ENCODE measurements at places on chromosomes 1 and 21.

DNA sequence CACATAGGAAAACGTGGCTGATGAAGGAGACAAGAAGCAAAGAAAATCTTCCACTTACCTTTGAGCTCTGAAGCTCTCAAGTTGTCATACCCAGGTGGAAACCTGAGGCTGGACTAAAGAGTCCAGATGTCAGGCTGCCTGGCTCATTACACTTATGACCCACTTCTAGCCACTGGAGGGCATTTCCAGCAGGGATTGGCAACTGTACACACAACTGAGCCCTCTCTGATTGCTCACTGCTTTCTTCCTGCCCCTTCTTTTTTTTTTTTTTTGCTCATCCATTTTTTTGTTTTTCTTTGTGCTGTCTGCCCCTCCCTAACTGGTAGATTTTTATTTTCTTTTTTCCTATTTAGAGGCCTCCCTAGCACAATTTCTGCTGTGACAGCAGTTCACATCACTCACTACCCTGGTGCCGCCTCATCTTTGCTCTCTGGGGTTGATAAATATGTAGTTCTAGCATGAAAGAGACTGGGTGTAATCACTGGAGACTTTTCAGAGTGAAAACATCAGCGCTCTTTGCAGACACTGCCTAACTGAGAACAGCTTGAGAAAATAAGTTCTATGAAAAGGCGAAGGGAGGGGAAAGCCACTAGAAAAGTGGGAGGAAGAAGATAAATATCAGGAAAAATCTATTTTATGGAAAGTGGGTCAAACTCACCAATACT is 334.5 kb downstream of the NUF2 start:
- no peak for DNase-seq

GRCh38 chr1:58893257-58893869 is 109.5 kb upstream of the JUN start:
- DNase-seq = no peak

- DNase-seq = no peak
Observed at GRCh38 chr21:34198231-34199120, 125.1 kb downstream of the MRPS6 start.

DNA sequence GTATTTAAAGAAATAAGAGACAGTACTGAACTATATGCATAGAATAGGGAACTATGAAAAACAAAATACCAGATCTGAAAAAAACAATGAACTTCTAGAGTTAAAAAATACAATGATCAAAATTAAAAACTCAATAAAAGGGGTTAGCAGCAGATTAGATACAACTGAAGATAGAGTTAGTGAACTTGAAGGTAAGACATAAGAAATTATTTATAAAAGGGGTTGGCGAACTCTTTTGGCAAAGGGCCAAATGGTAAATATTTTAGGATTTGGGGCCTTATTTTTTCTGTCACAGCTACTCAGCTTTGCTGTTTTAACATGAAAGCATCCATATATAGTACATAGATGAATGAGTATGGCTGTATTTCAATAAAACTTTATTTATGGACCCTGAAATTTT is 111.4 kb downstream of the ST3GAL3 start:
- DNase-seq = no peak

- DNase-seq = no peak
Observed at GRCh38 chr1:84851839-84852238, 41.2 kb downstream of the LPAR3 start.

- no peak for DNase-seq
Observed at GRCh38 chr1:1326075-1326605, 1.5 kb downstream of the CPTP start.

GRCh38 chr21:33988237-33989017 is 72.8 kb upstream of the ATP5PO start:
- DNase-seq = no peak

GRCh38 chr1:164868990-164869389 is 310.0 kb downstream of the PBX1 start:
- DNase-seq = no peak

DNA sequence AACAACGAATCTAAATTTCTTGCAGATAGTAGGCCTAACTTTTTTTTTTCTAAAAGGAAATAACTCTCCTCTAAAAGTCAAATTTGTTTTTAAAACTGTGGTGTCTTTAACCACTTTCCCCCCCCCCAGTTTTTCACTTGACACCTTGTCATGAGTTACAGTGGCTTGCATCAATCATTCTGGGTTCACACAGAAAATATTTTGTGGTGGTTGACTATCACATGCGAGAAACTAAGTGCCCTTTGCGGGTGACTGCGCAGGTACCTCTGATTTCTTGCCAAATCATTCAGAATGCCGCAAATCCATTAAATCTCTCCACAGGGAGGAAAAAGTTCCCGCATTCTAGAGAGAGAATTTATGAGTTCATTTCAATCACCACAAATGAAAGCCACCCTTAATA is 23.8 kb upstream of the SAMSN1 start:
- DNase-seq = no peak

- no peak for DNase-seq
Observed at GRCh38 chr1:22662318-22662717, 9.3 kb downstream of the C1QB start.

GRCh38 chr1:191895049-191895448 is 263.2 kb upstream of the RGS18 start:
- DNase-seq = no peak

GRCh38 chr1:54967372-54967771 is 13.1 kb upstream of the TMEM61 start:
- DNase-seq = no peak
